ENCODE measurements at places on chromosomes 1 and 21.

- DNase-seq = peak; percentile 26
Measured at GRCh38 chr1:7120863-7121621, 335.8 kb downstream of the CAMTA1 start.

GRCh38 chr1:44103270-44104131 lies 15.1 kb upstream of the KLF17 start:
- DNase-seq = no peak

DNA sequence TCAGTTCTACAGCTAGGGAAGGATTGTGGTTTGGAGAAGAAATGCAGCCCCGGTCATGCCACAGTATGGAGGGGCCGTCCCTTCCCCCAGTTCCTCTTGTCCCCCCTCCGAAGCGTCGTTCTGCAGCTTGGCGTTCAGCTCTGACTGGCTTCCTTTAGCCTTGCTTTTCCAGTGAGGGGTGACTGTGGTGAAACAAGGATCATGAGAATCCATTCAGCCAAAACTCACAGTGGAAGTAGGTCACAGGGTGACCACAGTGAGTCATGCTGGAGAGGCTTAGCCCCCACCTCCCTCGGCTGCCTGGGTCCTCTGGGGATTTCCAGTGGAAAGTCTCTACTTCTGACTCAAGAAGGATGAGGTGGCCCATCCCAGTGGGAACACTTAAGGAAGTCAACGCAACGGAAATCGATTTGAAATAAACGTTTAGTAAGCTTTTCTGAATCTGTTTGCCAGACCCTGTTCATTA lies 37.3 kb upstream of the COL6A2 start:
- no peak for DNase-seq

DNA sequence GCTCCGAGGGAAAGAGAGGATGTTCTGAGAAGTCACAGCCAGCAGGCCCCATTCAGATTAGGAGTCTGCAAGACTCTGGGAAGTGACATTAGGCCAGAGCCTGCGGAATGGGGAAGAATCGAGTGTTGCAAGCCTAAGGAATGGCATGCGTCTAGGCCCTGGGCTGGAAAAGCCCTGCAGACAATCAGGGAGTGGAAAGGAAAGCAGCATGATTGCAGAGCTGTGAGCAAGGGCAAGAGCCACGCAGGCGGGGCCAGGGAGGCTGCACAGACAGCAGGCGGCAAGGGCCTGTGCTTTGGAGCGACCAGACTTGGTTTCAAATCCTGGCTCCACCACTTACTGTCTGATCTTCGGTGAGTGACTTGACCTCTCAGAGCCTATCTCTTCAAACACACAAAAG lies 118.2 kb downstream of the RRAGC start:
- no peak for DNase-seq

- no peak for DNase-seq
Measured at GRCh38 chr1:182533896-182534295, 55.2 kb downstream of the RNASEL start.

DNA sequence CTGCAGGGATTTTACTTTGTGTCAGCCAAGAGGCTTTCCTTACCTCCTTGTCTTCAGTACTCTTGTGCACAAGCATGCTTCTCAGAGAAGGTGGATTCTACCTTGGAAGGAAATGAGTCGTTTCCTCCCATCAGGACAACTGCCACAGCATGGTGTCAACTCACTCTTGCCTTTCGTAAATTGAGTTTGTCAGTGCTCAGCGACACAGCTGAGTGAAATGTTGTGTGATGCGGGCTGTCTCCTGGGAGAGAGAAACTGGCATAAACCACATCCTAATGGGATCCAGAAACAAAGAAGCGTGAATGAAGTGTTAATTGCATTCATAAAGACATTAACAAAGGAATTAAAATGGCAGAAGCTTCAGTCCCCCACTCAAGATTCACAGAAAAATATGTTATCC lies 51.5 kb upstream of the SLC22A15 start:
- no peak for DNase-seq

DNA sequence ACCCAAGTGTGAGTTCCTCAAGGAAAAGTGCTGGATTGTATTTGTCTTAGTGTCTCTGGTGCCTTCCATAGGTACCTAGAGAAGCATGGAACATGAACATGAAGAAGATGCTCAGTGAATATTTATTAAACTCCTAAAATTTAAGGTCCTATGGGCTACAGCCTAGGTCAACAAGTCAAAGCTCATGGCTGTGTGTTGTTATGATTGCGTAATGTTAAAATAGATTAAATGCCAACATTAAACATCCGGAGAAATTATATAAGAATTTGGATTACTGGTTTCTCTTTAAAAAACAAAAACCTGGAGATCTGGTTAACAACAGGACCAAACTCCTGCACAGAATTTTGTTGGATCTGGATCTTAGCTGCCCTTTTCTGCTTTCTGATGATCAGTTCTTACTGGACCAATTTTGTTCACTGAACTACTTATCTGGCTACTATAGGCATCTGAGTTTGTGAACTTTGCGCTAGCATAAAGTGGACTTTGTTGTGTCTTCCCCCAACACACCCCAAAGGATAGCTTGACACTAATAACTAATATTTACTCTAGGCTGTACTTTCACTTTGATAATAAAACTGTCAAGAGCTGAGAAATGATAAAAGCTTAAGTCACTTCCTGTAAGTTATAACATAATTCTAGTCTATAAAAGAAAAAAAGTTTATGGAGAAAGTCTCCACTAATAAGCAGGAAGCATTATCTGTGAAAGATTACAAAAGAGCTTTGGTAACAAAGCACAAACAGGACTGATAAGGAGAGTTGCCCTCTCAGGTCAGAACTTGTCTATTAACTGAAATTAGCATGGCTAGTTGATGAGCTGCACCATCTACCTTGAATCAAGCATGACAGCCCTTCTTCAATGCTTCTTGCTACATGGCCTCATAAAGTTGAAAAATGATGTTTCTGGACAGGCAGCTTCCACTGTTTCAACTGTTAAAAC lies 20.7 kb downstream of the F5 start:
- DNase-seq = peak; percentile 48

- no peak for DNase-seq
Measured at GRCh38 chr21:34075091-34075425, 1.7 kb downstream of the MRPS6 start.

- DNase-seq = no peak
Measured at GRCh38 chr1:28864695-28865094, 49.7 kb upstream of the EPB41 start.

GRCh38 chr1:99004861-99005442 lies at the start of gene PLPPR5:
PLPPR5 (minus strand) TSS chr1:99004861; CDS start chr1:99004671, 190 bp downstream.
- DNase-seq = no peak

DNA sequence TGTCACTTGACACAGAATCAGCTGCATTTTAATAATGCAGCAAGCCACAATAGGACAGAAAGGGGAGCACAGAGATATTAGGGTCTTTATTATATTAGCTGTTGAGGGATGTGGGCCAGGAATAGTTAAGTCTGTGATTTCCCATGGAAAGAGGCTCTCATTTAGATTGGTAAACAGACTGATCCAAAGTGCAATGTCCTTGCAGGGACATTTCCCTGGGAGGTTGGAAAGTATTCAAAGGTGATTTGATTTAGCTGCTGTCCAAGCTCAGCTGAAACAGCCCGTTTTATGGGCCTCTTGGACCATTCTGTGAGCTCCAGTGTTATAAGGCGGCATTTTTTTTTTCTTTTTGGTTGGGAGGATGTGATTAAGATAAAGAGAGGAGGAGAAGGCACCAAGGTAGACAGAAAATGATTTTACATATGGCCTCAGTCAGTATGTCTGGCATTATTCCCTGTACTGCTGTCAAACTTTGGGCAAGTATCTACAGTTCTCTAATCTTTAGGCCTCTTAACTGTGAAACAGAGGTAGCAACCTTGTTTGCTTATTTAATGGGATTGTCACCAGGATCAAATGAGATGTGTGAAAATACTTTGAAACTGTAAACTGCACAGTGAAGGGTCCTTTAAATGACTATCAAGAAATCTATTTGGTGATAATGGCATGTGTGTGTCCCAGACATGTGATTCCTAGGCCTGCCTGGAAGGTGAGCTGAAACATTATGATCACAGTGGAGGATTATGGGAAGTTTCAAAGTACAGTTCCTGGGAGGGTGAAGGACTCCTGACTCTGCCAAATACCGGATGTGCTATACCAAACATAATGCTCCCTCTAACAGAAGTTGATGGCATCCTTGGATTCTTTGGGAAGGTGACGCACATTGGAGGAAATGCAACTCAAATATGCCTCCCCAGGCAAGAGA lies 62.2 kb downstream of the NOS1AP start:
- no peak for DNase-seq

DNA sequence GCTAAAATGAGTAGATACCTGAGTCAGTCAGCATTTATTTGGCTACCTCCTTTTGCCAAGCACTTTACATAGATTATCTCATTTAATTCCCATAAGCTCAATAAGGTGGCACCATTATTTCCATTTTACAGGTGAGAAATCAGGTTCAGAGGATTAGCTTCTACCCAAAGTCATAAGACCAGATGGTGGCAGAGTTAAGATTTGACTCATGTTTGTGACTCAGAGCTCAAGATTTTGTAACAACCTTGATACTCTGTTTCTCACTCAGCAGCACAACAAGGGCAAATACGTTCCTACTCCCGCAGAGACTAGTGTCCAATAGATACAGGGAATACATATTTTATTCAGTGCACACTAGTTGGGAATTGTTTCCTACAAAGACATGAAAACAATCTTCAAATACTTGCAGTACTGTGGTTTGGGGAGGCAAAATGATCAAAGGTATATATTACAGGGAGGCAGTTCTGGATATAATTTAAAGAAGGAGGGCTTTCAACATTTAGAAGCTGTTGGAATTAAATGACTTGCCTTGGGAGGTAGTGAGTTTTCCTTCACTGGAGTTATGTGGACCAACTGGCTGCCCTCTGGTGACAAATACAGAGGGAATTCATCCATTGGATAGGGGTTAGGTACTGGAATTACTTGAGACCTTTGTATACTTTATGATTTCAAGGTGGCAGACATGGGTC lies 3.6 kb downstream of the LEPR start:
- DNase-seq = peak; percentile 54

DNA sequence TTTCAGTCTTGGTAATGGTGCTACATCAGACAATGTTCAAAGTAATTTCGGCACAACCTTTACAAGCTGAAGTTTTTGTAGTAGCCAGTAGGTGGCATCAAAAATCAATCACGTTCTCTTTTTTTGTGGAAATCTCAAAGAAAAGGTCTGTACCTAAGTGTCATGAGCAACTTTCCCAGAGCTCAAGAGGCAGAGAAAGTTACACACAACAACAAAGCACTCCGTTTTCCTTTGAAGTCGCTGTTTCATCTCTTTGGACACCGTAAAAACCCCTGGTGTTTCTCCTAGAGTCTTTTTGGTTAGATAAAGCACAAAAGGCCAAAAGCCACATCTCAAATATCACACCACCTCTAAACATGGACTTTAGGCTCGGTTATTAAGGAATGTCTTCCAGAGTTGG lies 131.6 kb downstream of the LHX8 start:
- peak; percentile 60 for DNase-seq

DNA sequence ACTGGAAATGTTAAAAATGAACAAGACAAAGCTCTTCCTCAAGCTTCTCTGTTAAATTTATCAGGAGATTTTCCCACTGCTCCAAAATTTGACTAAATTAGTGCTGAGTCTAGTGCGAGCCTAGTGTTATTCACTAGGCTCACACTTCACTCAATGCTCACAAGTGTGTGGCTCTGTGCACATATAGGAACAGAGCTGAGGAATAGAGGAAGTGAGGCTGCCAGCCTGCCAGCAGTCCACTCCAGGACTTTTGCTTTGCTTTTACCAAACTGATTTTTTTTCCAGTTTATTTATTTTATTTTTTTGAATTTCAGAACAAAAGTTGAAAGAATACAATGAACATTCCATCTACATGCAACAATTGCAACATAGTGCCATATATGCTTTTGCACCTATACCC lies 87.2 kb downstream of the VAV3 start:
- DNase-seq = peak; percentile 68

DNA sequence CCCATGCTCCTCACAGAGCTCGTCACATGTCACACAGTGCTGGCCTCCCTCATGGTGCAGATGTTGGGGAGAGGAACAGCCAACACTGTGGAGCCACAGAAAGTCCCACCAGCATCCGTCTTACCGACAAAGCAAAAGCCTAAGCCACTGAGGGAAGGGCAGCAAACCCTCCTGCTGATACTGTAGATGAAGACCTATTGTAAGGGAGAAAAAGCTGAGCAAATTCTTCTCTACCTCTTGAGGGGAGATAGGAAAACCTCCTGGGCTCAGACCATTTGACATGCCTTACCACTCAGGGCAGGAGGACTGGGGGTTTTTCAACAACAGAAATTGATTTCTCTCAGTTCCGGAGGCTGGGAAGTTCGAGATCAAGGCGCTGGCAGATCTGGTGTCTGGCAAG lies 95.9 kb downstream of the WDR64 start:
- DNase-seq = no peak

DNA sequence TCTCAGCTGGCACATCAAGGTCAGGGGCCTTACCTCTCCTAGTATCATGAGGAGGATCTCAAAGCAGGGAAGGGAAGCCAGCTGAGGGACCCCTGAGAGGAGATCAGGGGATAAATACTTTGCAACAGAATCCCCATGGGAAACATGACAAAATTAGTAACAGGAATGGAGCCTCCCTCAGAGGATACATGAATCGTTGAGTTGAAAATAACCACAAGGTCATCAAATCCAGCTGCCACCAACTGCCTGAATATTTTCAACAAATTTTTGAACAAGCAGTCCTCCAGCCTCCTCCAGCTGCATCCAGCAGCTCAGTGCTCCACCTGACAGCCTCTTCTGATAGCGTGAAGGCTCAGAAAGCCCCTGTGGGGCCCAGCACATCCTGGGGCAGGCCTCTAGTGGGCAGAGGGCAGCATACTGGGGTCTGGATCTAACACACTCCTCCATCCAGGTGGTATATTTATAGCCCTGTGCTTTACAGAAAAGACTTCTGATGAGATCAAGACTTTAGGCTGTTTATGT lies 404.3 kb downstream of the NTNG1 start:
- DNase-seq = no peak

- no peak for DNase-seq
Measured at GRCh38 chr1:215895893-215896292, 328.8 kb downstream of the KCTD3 start.

DNA sequence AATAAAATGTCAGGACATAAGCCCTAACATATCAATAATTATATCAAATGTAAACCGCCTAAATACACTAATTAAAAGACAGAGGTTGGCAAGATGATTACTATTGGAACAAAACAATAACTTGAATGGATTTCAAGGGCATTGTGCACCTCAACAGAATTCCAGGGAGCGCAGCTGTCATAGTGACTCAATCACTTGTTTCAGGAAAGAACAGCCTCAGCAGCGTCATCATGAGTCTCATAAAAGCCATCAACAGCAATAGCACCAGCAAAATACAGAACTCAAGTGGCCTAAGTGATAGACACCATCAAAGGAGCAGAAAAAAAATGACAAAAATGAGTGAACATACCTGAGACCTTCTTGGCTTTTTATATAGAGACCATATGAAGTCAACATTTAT lies 632.7 kb upstream of the NR5A2 start:
- DNase-seq = no peak

DNA sequence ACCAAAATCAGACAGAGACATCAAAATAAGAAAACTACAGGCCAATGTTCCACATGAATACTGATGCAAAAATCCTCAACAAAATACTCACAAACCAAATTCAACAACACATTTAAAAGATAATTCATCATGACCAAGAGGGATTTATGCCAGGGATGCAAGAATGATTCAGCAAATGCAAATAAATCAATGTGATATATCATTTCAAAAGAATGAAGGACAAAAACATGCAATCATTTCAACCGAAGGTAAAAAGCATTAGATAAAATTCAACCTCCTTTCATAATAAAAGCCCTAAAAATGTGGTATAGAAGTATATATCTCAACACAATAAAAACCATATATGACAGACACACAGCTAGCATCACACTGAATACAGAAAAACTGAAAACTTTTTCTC lies 81.5 kb upstream of the LYPLAL1 start:
- no peak for DNase-seq

GRCh38 chr1:39735731-39736130 lies 3.0 kb upstream of the PPIE start:
- no peak for DNase-seq
